ENCODE measurements at places on chromosomes 5 and 9. TPM values are rescaled to one million over a fixed set of nuclear protein-coding genes. Genes with fewer than 3 reads are reported as not detected.

Gene ETF1
- polyA plus RNA-seq = 33.5 TPM

Gene C9orf153
- polyA plus RNA-seq = not detected

Gene NOL6
- 18.8 TPM for polyA plus RNA-seq

Gene FRMPD1
- not detected for polyA plus RNA-seq

Gene PTBP3
- polyA plus RNA-seq = 49.0 TPM

Gene FOXI1
- not detected for polyA plus RNA-seq

Gene NPDC1
- 1.1 TPM for polyA plus RNA-seq

Gene WHRN
- polyA plus RNA-seq = 1.0 TPM

Gene HTR4
- not detected for polyA plus RNA-seq

Gene NR5A1
- polyA plus RNA-seq = not detected

Gene CCDC180
- polyA plus RNA-seq = 0.43 TPM

Gene PCDHGB4
- polyA plus RNA-seq = not detected

Gene SH2D3C
- polyA plus RNA-seq = 16.9 TPM

Gene PHF24
- polyA plus RNA-seq = not detected

Gene OR1B1
- not detected for polyA plus RNA-seq

Gene GFI1B
- polyA plus RNA-seq = 1.6 TPM

Gene CCL21
- not detected for polyA plus RNA-seq

Gene PPP3R2
- not detected for polyA plus RNA-seq

Gene HSPA5
- polyA plus RNA-seq = 192 TPM

Gene TBC1D2
- 5.6 TPM for polyA plus RNA-seq

Gene PLPP7
- 0.44 TPM for polyA plus RNA-seq

Gene SLC6A3
- polyA plus RNA-seq = not detected

Gene SPINK13
- not detected for polyA plus RNA-seq

Gene RBM22
- 62.9 TPM for polyA plus RNA-seq

Gene IFNB1
- not detected for polyA plus RNA-seq

Gene ZNF618
- 1.4 TPM for polyA plus RNA-seq

Gene NCS1
- polyA plus RNA-seq = 0.30 TPM

Gene PDCD1LG2
- polyA plus RNA-seq = not detected

Gene ENG
- 12.1 TPM for polyA plus RNA-seq

Gene BNIP1
- polyA plus RNA-seq = 34.7 TPM

Gene NEUROG1
- polyA plus RNA-seq = not detected

Gene SH3RF2
- not detected for polyA plus RNA-seq

Gene MOB3B
- polyA plus RNA-seq = 0.03 TPM

Gene BARHL1
- not detected for polyA plus RNA-seq

Gene POU5F2
- polyA plus RNA-seq = not detected

Gene SLC9A3
- polyA plus RNA-seq = 1.7 TPM

Gene CRB2
- 0.04 TPM for polyA plus RNA-seq

Gene TENT4A
- 1.6 TPM for polyA plus RNA-seq

Gene TMC1
- polyA plus RNA-seq = not detected

Gene GRPEL2
- 4.5 TPM for polyA plus RNA-seq

Gene PCDH1
- 26.7 TPM for polyA plus RNA-seq

Gene GCNT4
- polyA plus RNA-seq = not detected

Gene CDH6
- not detected for polyA plus RNA-seq

Gene PCDHB6
- not detected for polyA plus RNA-seq

Gene CCL27
- polyA plus RNA-seq = not detected

Gene CBY3
- 0.56 TPM for polyA plus RNA-seq

Gene GARIN3
- polyA plus RNA-seq = not detected

Gene CACNA1B
- polyA plus RNA-seq = not detected

Gene CD14
- polyA plus RNA-seq = 3.6 TPM

Gene PHYHD1
- 2.7 TPM for polyA plus RNA-seq

Gene SSBP2
- 28.4 TPM for polyA plus RNA-seq

Gene CYLC2
- not detected for polyA plus RNA-seq

All from immature natural killer cell (primary cell).